Lower lobe of right lung (tissue), 2 donors: ENCODE measurements at places on chromosomes 7 and 10. TPM values are rescaled to one million over a fixed set of nuclear protein-coding genes. Genes with fewer than 3 reads are reported as not detected.

- no peak for DNase-seq
Observed at GRCh38 chr10:110613341-110613995, 30.7 kb upstream of the RBM20 start.

DNA sequence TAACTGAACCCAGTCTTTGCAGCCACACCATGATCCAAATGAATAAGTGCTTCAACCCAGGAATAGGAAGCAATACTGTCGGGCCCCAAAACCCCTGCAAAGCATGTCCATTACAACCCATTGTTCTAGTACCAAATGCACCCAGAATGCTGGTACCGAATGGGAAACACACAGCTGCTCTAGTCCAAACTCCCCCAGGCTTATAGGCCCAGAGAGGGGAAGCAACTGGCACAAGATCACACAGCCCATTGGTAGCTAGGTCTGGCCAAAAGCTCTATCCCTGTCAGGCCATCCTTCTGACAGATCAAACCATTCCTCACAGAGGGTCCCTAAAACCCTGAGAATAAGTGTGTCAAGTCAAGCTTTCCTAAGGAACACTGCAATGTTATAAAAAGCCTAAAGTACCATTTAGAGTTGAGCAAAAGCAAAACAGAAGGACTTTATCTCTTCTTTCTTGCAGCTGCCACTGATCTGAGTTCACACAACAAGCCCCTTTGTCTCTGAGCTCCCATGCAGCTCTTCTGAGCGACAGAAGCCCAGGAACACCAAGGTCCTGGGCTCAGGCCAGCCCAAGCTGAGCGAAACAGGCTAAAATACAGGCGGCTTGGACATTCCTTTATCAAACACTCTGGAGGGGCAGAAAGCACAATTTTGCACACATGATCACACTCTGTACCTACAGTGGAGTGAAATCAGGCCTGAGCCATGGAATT lies 116.7 kb downstream of the SGMS1 start:
- no peak for DNase-seq

- DNase-seq = no peak
Observed at GRCh38 chr10:103580011-103580410, 86.5 kb downstream of the NEURL1 start.

Gene EXOSC1
- total RNA-seq = 31.0 TPM

Gene MSS51
- 2.7 TPM for total RNA-seq

Gene RNF148
- 1.5 TPM for total RNA-seq

DNA sequence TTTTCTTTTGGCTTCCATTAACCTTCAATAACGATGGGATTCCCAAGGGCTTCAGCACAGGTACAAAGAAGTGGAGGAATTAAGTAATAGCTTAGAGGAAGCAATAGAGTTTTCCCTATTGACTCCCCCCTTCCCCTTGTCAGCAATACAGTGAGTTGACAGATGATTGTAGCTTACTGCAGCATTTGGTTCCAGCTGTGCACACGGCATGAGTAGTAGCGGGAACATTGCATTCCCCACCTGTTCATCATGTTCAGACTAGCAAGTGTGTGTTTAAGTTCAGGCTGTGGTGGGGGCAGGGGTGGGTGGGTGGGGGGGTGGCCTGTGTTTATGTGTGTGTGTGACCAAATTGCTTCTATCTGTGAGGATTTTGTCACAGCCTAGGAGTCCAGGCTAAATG lies 4.6 kb upstream of the ADRA2A start:
- DNase-seq = no peak

- peak; percentile 39 for DNase-seq
Observed at GRCh38 chr7:52669031-52669430, 366.4 kb upstream of the POM121L12 start.

DNA sequence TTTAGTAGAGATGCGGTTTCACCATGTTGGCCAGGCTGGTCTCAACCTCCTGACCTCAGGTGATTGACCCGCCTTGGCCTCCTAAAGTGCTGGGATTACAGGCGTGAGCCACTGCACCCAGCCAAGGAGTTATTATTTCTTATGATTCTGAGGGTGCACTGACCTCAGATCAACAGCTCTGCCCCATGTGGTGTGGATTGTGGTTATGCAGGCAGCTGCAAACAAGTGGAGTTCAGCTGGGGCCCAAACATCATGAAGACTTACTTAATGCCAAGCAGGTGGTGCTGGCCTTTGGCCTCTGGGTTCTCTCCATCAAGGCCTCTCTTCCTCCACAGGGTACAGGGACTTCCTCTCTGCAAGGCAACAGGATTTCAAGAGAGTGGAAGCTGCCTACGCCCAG lies 45.1 kb upstream of the OPTN start:
- no peak for DNase-seq

- no peak for DNase-seq
Observed at GRCh38 chr10:12067336-12067735, 1.4 kb upstream of the DHTKD1 start.

DNA sequence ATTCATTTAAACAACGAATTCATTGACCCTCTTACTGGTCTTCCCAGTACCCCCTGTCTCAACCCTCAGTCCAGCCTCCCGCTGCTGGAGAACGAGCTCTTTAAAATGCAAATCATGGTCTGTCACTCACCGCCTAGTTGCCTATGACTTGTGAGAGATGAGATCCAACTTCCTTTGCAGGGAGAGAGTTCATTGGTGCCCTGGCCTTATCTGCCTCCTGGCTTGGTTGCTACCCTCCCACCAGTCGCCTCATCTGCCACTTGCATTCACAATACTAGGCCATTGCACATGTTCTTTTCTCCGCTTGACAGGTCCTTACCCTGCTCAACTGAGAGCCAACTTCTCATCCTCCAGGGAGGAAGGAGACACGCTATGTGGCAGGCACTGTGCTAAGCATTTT lies 54.0 kb upstream of the MXI1 start:
- no peak for DNase-seq

GRCh38 chr7:98627413-98627790 lies 10.3 kb downstream of the NPTX2 start:
- no peak for DNase-seq

- no peak for DNase-seq
Observed at GRCh38 chr10:80252296-80252887, 37.1 kb downstream of the MAT1A start.

DNA sequence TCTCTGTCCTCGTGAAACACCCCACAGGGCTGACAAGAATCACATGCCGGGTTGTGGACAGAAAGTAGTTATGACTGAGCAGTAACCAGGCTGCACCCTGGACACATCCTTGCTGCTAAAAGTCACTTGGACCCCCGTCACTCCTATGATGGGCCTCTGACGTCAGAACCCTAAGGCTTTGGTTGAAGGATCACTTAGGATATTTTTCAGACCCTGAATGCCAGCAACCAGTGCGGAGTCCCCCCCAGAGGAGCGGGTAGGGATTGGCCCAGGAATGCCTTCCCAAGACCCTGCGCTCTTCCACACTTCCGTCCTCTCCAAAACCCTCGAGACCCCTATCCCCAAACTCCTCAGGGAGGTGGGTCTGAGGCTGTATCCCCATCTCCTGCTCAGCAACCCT lies 52.1 kb downstream of the CFAP46 start:
- no peak for DNase-seq

Gene ANKRD7
- not detected for total RNA-seq

- no peak for DNase-seq
Observed at GRCh38 chr10:72306215-72306760, 32.6 kb downstream of the DDIT4 start.
